ENCODE measurements at places on chromosomes 7 and 10.

GRCh38 chr7:96033009-96033598 lies 260.8 kb downstream of the DYNC1I1 start:
- no peak for DNase-seq

- DNase-seq, result no peak
These were observed 491.0 kb downstream of the LRMDA start for GRCh38 chr10:75922435-75922834.

DNA sequence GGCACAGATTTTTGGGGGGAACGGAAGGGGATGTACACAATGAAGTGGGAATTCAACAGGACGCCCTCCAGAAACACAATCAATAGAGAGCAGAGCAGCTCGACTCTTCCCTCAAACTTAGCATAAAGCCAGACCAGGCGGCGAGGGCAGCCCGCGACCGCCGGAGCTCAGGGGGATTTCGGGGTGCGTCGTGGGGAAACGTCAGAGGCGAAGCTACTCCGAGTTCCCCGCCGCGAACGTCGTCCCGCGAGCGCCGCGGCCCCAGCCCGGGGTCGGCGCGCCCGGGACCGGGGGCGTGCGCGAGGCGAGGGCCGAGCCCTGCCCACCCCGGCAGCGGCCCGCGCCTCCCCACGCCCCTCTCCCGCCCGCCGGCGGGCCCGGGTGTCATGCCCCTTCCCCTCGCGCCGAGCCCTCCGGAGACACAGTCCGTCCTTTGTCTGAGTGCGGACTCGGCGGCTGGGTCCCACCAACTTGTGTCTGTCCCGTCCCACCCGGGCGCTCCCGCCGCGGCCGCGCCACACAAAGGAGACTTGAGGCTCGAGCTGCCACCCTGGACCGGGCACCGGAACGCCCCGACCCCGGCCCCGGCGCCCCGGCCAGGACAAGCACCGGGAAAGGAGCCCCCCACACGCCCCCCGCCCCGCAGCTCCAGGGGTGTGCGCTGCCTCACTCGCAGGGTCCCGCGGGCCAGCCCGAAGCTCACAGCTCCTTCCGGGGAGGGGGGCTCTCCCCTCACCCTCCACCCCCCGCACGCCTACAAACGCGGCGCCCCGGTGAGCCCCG lies 634 bp downstream of the EZH2 start:
- peak; percentile 68 for DNase-seq

DNA sequence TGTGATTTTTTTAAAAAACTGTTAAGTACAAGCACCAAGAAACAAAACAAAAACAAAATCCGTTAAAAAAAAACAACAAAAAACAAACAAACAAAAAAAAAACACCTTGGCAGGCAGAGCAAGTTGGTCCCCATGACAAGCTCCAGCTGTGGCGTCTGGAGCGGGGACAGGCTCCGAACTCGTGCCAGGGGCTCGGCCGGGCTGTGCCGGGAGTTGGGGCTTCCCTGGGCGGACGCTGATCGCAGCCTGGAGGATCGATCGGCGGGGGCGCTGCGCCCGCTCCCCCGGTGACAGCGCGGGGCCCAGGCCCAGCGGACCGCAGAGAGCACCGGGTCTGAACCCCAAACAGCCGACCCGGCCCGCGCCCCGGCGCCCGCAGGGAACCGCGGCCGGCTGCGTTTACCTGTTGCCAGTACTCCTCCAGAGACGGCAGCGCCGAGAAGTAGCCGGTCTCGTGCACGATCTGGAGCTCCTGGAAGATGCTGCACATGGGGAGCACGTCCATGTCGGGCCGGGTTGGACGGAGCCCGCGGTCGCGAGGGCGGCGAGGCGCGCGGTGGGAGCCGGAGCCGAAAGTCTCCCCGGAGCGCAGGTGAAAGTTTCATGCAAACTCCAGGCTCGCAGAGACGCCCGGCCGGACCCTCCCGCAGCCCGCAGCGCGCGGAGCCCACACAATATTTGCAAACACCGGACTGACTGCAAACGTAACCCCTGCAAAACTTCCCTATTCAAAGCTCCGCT lies at the start of gene KLF6:
TSS of gene KLF6 (minus strand) at position 700 of the 741 bp plus-strand sequence. CDS start at position 505, 195 bp downstream.
- DNase-seq, result no peak

DNA sequence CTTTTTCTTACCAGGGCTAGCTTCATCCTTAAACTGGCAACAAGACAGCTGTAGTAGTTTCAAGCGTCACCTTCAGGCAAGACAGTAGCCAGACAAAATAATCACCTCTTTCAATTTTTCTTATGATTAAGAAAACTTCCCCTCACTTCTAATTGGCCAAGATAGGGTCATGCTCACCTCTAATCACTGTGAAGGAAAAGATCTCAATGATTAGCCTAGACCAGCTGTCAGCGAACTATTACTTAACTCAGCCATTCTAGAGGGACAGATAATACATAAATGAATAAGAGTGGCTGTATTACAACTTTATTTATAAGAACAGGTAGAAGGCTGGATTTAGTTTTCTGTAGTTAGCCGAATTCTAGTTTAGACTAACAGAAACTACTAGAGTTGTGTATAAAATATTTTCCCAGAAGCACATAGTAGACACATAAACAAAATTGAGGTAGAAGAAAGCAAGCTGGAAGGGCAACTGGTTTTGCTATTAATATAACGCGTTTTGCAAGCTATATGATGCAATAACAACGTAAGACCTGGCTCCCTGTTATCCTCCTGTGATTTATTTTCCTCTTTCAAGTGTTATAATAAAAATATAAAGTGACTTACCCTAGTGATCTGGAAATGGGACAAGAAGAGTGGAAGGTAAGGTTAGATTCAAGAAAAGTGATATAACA lies 64.3 kb downstream of the ELAPOR2 start:
- DNase-seq, result no peak

GRCh38 chr10:115539142-115539762 lies 446.1 kb downstream of the ATRNL1 start:
- DNase-seq, result no peak

- DNase-seq, result no peak
These were observed 1.7 kb upstream of the ST7 start for GRCh38 chr7:116951366-116952292.

- DNase-seq, result no peak
These were observed 26.5 kb downstream of the ANKRD7 start for GRCh38 chr7:118250860-118251494.

- no peak for DNase-seq
These were observed 76.8 kb downstream of the ADK start for GRCh38 chr10:74227697-74228424.

DNA sequence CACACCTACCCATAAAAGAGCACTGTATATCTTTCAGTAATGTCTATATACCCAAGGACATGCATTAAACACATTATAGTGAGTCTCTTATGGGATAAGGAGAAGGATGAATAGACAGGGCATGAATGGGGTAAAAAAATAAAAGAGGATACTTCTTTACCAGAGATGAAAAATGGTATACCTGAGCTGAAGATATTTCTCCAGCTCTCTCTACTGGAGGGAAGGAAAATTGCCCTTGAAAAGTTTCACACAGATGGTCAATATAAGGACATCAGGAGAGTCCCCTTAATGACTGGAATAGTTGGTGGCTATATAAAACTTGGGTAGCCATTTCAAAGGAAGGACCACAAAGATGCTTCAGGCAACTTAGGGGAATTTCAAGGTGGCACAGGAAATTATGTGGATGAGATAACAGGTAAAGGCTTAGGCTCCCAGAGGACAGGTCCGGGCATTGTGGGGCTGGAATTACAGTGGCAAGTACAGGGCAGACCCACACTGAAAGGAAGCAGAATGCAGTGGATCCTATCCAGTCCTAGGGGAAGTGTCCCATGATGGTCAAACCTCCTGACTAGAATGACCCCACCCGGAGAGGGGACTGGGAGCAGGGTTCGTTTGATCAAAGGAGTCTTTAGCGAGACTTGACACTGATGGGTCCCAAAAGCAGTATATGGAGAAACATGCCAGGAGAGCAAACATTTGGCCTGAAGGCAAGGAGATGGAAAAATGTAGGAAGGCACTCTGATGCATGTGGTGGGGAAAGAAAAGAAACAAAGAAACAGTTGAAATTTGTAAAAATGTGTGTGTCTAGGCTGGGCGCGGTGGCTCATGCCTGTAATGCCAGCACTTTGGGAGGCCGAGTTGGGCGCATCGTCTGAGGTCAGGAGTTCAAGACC lies 35.6 kb downstream of the PLAU start:
- no peak for DNase-seq

GRCh38 chr10:10961072-10961471 lies 56.6 kb upstream of the CELF2 start:
- no peak for DNase-seq

- DNase-seq, result peak; percentile 40
These were observed 14.8 kb downstream of the NPS start for GRCh38 chr10:127563718-127564553.

- no peak for DNase-seq
These were observed 7.4 kb upstream of the MICALL2 start for GRCh38 chr7:1466524-1467271.

DNA sequence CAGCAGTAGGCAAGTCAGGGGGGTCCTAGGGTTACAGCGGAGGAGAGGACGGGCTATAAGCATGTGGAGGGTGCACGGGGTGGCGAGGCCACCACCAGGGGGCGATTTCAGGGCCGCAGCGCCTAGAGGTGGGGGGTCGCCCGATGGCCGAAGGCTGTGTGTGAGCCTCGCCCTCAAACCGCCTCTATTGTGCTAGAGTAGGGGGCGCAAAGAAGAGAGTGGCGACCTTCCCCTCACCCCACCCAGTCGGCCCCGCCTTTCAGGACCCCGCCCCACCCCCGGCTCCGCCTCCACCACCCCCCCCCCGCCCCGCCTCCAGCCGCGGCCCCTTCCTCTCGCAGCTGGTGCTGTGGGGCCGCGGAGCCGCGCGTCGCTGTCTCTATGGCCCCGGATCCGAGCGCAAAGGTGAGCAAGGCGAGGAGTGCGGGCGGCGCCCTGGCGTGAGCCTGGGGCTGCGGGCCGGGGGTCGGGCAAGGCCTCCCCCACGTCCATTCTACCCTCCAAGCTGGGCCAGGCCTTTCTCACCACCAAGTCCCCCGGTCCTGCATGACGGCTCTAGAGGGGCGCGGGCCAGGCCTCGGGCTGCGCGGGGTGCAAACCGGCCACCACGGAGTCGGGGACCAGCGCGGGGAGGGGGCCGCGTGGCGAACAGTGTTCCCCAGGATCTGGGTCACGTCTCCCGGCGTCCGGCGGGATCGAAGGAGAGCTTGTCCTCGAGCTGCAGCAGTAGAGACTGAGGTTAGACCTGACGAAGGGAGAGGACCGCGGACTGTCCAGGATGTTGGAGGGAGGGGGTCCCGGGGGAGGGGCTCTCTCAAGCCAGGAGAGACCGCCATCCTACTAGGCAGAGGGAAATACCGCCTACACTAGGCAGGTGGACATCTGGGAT lies at the start of gene SEMA4G:
TSS of gene SEMA4G (plus strand) at position 318 of the 889 bp plus-strand sequence. CDS start 3,409 bp downstream, outside the sequence.
- DNase-seq, result peak; percentile 66
